ENCODE measurements at places on chromosomes 3 and 15.

GRCh38 chr3:56911363-56911762 is 109.6 kb upstream of the ARHGEF3 start:
- DNase-seq, result no peak

- DNase-seq, result no peak
These were observed 17.0 kb downstream of the HRG start for GRCh38 chr3:186682812-186683211.

DNA sequence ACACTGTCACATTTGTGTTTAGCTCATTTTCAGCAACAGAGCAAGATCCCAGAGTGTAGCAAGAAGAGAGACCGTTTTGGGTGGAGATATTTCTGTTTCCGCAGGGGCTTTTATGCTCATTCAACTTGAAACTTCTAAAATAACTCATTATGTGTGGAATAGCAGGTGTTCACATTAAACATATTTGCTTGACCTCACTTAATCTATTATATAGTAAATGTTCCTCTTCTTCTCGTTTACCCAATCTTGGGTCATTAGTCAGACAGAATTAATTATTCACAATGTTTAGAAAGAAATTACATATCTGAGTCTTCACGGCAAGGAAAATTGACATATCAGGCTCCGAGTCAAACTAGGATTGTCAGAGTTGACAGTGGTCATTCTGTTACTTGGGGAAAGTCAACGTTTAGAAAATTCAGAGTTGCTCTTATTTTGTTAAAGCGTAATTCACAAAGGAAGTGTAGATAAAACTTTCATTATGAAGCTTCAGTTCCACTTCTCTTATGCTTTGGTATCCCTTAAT is 222.9 kb downstream of the TPRG1 start:
- no peak for DNase-seq

- no peak for DNase-seq
These were observed 34.3 kb downstream of the ZBTB38 start for GRCh38 chr3:141402476-141403171.

GRCh38 chr15:34252545-34252944 is 27.7 kb downstream of the EMC4 start:
- DNase-seq, result no peak

All from GM18507 (cell line).